Central memory CD8-positive, alpha-beta T cell (primary cell): ENCODE measurements at places on chromosomes 11 and 22.

GRCh38 chr11:34351687-34352469 is 5.9 kb downstream of the ABTB2 start:
- DNase-seq: no peak

DNA sequence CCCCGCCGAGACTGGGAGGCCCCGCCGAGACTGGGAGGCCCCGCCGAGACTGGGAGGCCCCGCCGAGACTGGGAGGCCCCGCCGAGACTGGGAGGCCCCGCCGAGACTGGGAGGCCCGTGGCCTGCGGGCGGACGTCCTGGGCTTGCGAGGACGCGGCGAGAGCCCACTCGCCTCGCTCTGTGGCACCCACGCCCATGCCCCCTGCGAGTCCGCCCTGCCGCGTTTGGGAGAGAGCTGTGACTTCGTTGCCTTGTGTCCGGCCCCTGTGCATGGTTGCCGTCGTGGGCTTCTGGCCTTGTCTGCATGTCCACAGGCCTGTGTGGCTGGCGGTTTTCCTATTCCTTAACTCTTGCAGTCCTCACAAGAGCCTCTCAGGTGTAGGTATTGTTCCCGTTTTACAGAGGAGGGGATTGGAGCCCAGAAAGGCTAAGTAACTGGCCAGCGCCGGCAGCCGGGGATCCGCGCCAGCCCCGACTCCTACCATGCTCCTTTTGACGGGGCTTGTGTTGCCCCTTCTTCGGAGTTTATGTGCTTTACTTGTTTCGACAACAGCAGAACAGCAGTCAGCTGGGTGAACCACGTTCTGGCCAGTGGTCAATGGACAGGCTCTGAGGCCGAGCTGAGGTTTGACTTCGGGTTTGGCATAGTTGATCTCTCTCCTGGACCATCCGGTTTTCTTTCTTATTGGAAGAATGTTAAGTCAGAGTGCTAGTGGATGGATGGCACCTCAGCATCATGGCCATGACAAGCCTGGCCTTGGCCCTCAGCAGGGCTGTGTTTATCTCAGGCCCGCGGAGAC is 741 bp downstream of the PHRF1 start:
- no peak for DNase-seq

GRCh38 chr11:19696073-19696472 is 16.6 kb upstream of the NAV2 start:
- no peak for DNase-seq

DNA sequence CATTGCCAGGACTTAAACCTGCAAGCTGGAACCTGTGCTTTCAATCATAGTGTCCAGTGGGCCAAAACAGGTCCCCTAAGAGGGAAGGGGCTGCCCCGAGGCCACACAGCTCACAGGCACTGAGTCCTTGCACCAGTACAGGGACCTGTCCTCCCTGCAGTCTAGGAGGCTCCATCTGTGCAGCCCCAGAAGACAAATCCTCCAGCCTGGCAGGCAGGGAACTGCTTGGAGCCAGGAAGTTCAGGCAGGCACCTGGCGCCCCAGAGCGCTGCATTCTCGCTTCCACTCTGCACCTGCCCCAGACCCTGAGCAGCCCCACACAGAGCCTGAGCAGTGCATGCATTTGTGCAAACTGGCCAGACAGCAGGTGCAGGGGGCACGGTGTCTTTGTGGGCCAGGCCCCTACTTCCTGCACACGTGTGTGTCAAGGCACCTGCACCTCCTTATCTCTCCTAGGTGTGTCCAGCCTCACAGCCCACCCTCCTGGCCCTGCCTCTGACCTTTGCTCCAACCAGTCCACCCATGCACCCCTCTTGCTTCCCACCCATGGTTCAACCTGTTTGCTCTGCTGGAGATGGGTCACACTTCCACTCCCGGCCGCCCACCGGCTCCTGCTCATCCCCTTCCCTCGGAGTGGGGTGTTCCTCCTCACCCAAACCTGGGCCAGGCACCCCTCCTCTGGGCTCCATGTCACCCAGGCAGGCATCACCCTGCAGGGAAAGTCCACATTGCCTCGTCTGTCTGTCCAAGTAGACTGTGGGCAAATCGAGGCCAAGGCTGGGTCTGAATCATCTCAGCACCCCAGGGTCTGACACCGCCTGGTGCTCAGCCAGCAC is 19.0 kb downstream of the LINC01488 start:
- no peak for DNase-seq

DNA sequence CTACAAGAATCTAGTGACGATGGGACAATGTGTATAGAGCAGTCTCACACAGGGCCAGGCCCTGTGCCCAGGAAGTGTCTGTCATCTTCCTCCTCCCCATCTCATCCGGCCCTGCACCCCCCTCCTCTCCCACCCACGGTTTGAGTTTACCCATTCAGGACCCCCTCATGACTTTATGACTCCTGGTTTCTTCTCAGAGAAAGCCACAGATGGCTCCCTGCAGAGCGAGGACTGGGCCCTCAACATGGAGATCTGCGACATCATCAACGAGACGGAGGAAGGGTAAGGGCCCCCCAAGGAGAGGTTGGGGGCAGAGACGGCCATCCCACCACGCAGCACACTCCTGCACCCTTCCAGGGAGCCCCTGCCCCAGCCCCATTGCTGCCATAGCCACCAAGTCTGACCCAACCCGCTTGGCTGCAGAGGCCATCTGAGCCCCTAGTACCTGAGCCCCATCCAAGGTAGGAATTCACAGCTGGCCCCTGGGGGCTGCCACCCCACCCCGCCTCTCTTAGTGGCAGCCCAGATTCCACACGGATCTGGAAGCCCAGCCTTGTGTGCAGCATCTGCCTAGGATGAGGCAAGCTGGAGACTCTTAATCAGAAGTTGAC is 18.1 kb downstream of the TOM1 start:
- no peak for DNase-seq

DNA sequence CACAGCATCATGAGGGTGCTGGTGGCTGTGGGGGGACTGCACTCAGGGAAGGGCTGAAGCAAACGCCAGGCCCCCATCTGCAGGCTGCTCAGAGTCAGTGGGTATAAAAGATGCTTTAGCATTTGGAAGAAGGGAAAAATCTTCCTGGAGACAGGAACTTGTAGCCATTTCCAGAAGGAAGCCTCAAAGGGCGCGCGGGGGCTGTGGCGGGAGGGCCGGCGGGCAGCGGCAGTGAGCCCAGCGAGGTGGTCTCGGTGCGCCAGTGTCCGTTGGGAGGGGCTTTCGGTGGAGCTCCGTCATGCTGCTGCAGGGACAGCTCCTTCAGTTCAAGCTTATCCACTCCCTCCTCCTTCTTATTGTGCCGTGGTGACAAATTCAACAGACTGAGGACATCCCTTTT is 63.0 kb upstream of the PITPNB start:
- DNase-seq: no peak

GRCh38 chr11:9796854-9797253 is 133.0 kb downstream of the SWAP70 start:
- no peak for DNase-seq

- no peak for DNase-seq
These were observed 6.1 kb downstream of the DHCR7 start for GRCh38 chr11:71442123-71442522.

- no peak for DNase-seq
These were observed 13.2 kb downstream of the GGT5 start for GRCh38 chr22:24231706-24232105.

GRCh38 chr22:19429950-19430889 is 1.3 kb downstream of the HIRA start:
- peak; percentile 18 for DNase-seq

DNA sequence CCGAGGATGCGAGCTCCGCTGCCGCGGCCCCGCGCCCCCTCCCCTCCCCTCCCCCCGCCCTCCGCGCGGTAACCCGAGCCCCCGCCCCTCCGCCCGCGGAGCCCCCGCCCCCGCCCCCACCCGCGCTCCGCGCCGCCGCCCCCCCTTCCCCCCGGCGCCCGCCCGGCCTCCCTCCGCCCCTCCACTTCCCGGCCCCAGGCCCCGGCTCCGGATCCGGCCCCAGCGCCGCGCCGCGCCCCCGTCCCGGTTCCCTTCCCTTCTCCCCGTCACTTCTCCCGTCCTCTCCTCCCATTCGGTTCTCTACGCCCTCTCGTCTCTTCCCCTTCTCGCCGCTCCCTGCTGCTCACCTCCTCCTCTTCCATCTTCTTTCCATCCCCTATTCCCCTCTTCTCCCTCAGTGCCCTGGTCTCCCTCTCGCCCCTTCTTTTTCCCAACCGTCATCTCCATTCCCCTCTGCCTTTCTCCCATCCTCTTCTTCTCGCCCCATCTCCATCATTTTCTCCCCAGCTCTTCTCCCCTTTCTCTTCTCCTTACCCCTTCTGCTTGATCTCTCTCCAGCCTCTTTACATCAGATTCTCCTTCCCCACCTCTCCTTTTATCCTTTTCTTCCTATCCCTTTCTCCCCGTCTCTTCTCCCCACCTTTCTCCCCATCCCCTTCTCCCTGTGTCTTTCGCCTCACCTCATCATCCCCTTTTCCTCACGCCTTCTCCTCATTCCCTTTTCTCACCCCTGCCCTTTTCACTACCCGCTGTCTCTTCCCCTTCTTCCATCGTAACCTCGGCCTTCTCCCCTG is at the start of gene DCHS1:
TSS of gene DCHS1 (minus strand) at position 20 of the 794 bp plus-strand sequence. CDS start 14,196 bp downstream, outside the sequence.
- DNase-seq: no peak

GRCh38 chr11:102361086-102362031 is 14.3 kb downstream of the BIRC2 start:
- DNase-seq: peak; percentile 26

- DNase-seq: no peak
These were observed 30.3 kb downstream of the SGSM1 start for GRCh38 chr22:24836282-24836681.

GRCh38 chr11:529728-530411 is 5.5 kb downstream of the HRAS start:
- no peak for DNase-seq

- DNase-seq: no peak
These were observed 7.7 kb downstream of the CAT start for GRCh38 chr11:34446386-34446785.

- DNase-seq: no peak
These were observed 663 bp upstream of the BUD13 start for GRCh38 chr11:116773203-116774097.

DNA sequence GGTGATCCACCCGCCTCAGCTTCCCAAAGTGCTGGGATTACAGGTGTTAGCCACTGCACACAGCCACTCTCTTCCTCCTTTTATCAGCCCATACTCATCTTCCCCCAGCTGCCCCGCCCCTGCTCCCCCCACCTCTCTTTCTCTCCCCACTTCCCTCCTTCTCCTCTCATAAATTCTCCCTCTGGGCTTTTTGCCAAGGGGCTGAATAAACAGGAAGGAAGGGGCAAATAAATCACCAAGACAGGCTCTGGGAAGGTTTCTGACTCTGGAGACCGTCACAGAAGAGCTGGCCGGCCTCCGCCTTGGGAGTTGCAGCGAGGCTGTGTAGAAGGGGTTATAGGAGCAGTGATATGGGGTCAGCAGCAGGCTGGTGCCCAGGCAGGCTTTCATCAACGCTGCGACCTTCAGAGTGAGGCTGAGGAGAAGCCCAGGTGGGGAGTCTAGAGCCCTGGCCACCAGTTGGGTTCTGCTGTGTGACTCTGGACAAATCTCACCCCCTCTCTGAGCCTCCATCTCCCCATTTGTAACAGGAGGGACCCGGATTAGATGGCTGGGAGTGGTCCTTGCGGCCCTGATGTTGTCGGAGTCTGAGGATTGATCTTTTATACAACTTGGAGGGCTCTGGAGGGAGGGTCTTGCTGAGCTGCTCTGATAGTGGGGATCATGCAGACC is 62.6 kb upstream of the RASD2 start:
- no peak for DNase-seq

- DNase-seq: no peak
These were observed 98.7 kb downstream of the NAV2 start for GRCh38 chr11:19811380-19811779.

- no peak for DNase-seq
These were observed 35.8 kb downstream of the DGCR2 start for GRCh38 chr22:19086417-19086816.

GRCh38 chr11:74327076-74327475 is 15.6 kb upstream of the P4HA3 start:
- no peak for DNase-seq

GRCh38 chr11:84566671-84567070 is 1060.5 kb downstream of the DLG2 start:
- DNase-seq: no peak

GRCh38 chr11:2883640-2883978 is 2.0 kb downstream of the CDKN1C start:
- no peak for DNase-seq

GRCh38 chr11:34631737-34632104 is 10.8 kb downstream of the EHF start:
- no peak for DNase-seq

- DNase-seq: peak; percentile 34
These were observed at the start of gene TTLL12 for GRCh38 chr22:43186272-43187170. TSS of gene TTLL12 (minus strand) at chr22:43187134. CDS start at chr22:43187069, 65 bp downstream.

DNA sequence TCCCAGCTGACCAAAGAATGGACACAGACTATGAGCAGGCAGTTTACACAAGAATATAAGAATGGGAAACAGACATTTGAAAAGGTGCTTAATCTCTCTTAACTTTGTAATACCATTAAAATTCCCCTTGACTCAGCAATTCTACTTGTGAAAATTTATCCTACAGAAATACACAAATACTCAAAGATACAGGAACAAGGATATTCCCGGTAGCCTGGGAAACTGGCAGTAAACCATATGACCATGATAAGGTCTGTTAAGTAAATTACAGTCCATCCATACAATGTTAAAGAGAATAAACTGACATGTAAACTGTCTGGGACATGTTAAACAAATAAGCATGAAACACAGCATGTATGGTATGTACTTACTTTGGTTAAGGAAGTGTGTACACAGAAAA is 8.7 kb upstream of the MTFP1 start:
- DNase-seq: no peak

DNA sequence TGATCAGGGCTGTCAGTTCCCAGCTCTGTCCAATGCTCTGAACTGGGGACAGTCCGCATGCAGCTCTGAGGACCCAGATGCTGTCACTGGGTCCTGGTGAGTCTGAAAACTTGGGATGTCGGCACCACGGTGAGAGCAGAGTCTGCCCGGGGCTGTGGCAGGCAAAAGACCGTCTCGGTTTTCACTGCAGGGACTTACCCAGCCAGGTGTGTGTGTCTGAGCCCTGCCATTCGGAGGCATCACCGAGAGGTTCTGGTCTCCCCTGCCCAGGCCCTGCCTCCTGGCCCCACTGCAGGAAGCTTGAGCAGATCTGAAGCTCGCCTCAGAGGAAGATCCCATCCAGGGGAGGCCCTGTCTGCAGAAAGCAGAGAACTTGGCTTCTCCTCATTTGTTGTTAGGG is 5.2 kb downstream of the TP53AIP1 start:
- DNase-seq: no peak
